ENCODE measurements at places on chromosomes 4 and X.

- DNase-seq: no peak
Measured at GRCh38 chr4:52098618-52099017, 47.5 kb downstream of the SPATA18 start.

- DNase-seq: no peak
Measured at GRCh38 chrX:72110051-72110875, 21.5 kb downstream of the RTL5 start.

DNA sequence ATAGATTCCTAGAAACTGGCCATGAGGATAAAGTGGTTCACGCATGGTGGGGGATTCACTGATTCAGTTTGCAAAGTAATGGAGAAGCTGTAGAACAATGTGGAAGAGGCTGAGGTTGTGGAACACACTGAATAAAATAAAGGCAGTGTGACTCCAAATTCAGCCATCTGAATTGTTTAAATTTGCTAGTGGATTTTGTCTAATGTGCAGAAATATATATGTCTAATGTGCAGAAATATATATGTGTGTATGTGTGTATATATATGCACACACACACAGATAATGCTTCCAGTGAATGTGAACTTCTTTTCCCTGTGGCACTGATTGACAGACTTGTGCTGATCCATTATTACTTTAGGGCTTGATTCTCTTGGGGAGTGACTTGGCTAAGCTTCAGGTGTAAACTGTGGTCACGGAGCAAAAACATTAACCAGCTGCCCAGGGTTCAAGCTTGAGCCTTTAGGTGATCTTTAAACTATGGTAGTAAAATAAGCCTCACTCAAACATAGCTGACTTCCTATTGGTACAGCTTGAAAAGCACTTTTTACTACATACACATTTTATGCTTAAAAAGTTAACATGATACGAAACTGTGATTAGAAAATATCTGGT, 3.5 kb downstream of the STBD1 start:
- no peak for DNase-seq

- DNase-seq: peak; percentile 53
Measured at GRCh38 chrX:123171781-123172180, 12.3 kb upstream of the GRIA3 start.

DNA sequence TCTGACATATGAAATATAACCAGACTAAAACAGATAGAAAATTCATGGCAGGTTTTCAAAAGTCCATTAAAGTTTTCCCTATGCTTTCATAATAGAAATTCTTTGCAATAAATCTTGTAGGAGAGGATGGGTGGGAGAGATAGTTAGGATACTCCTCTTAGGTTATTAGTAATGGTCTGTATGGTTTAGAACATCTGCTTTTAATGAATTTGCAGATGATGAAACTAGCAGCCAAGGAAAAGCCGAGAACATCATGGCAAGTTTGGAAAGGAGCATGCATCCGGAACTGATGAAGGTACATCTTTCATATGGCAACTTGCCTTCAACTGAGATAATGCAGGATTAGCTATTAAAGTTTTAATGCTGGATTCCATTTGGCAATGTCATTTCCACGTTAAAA, 70.7 kb downstream of the DOCK11 start:
- peak; percentile 82 for DNase-seq

GRCh38 chr4:110170861-110171260, 27.6 kb downstream of the ELOVL6 start:
- no peak for DNase-seq

DNA sequence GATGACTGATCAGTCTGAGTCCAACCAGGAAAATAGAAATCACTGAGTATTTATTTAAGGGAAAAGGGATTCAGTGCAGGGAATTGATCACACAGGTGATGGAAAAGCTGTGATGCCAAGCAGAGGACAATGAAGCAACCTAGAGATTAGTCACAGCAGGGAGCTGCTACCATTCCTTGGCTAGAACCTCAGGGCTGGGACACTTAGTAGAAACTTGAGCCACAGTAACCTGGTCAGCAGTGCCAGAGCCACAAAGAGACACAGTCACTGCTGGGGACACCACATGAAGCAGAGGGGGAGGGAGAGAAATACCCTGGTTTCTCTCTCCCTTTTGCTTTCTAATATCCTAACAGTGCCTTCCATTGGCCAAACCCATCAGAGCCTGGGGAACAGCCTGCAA, 38.7 kb downstream of the RTL9 start:
- DNase-seq: no peak
